ENCODE measurements at places on chromosomes 11 and 22.

DNA sequence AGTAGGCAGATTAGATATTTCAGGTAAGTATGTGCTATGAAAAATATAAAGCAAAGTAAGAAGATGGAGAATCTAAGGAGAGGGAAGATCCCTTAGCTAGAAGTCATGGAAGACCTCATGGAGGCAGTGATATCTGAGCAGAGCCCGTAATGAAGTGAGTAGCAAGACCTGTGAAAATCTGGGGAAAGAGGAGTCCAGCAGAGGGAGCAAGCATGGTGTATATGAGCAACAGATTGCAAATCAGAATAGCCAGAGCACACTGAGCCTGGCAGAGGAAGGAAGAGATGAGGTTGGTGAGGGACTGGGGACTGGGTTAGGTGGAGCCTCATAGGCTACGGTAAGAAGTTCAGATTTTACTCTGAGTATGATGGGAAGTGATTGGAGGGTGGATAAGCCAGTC lies 9.4 kb downstream of the LHFPL7 start:
- no peak for DNase-seq

- DNase-seq: no peak
Observed at GRCh38 chr11:57399221-57399620, 8.8 kb upstream of the PRG2 start.

- DNase-seq: peak; percentile 63
Observed at GRCh38 chr11:126440792-126441514, 85.5 kb downstream of the ST3GAL4 start.

- no peak for DNase-seq
Observed at GRCh38 chr22:50621356-50621880, 6.5 kb downstream of the ARSA start.

DNA sequence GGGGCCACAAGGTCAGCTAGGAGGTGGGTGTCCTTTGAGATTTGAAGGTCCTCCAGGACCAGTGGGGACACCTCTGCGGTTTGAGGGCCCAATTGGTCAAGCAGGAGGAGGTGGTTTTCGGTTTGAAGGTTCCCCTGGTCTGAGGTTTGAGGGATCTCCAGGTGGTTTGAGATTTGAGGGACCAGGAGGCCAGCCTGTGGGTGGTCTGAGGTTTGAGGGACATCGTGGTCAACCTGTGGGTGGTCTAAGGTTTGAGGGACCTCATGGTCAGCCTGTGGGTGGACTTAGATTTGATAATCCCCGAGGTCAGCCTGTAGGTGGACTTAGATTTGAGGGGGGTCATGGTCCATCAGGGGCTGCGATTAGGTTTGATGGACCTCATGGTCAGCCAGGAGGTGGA lies 11.8 kb downstream of the PCF11 start:
- no peak for DNase-seq

GRCh38 chr11:76267556-76267955 lies 61.3 kb upstream of the WNT11 start:
- peak; percentile 48 for DNase-seq

DNA sequence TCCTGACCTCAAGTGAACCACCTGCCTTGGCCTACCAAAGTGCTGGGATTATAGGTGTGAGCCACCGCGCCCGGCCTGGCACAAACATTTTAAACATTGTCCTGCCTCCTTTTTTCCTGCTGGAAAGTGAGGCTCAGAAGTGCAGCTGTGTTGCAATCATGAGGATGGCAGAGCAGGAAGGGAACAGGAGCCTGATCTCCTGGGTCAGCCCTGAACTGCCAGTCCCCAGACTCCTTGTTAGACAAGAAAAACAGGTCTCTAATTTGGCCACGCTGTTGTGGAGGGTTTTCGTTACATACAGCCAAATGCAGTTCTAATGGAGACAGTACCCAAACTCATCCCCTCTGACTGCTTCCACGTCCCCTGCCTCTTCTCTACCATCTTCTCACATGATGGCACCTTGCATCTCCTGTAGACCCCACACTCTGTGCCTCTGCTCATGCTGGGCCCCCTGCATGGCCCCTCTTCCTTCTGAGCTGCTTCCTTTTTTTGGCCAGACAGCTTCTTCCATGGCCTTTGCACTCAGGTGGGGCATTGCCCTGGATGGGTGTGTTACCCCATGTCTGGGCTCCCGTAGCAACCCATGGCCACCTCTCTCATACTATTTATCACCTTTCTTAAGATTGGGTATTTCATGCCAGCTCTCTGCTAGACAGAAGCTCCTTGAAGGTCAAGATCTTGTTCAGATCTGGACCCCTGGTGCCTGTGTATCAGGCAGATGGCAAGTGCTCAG lies 227.1 kb downstream of the CEP164 start:
- DNase-seq: no peak

- peak; percentile 33 for DNase-seq
Observed at GRCh38 chr22:20777420-20778177, 3.7 kb downstream of the SERPIND1 start.

DNA sequence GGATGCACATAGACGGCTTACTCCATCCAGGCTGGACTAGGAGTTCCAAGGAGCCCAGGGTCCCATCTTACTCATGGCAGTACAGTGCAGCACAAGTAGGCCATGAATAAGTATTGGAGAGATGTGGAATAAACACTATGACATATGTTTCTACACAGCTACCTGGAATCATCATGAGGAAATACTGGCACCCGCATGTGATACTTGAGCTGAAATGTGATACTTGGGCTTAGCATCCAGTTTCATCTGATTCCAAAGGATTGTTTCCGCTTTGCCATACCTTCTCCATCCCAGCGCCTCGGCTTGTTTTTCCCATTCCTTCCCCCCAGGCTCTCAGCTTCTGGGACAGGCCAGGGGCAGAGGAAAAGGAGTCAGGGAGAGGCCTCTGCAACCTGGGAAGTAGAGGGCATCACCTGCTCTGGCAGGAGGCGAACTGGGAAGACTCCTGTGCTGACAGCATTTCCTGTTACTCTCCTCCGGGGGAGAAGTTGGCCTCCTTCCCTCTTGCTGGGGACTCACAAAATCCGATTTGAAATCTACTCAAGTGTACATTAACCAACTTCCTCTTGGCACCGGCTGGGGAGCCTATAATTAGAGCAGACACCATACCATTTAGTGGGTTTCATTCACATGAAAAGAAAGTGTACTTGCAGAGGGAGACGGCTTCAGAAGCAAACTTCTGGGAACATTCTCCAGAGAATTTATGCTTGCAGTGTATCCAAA lies 187.8 kb downstream of the MIAT start:
- DNase-seq: no peak

- DNase-seq: no peak
Observed at GRCh38 chr11:61404103-61404502, 11.7 kb downstream of the TMEM216 start.

- DNase-seq: no peak
Observed at GRCh38 chr11:28877340-28877739, 769.2 kb downstream of the METTL15 start.

DNA sequence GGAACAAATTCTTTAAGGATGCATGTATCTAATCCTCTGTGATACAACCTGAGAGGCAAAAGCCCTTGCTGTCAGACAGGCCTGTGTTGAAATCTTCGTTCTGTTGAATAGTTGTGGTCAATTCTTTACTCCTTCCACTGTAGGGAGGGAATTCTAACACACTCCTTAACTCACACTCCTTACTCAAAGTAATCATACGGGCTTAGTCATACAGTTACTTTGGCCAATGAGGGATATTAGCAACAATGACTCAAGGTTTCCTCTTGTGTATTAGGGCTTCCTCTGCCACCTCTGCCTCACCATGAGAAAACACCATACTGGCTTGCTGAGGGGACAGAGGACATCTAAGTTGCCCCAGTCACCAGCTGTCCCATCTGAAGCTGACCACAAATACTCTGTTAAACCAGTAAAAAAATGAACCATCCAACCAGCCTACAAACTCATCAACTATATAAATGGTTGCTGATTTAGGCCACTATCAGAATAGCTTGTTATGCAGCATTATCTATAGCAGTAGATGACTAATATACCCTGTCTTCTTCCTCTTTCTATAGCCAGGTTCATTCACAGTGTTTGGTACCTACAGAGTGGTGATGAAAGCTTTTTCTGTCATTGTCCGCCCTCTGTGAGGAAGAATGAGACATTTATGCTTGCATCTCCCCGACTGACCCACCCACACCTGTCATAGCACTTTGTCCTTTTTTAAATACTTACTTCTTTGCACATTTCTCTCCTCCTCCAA lies 322.8 kb upstream of the SYN3 start:
- DNase-seq: peak; percentile 92

GRCh38 chr22:31302006-31302405 lies 9.7 kb upstream of the PIK3IP1 start:
- no peak for DNase-seq

DNA sequence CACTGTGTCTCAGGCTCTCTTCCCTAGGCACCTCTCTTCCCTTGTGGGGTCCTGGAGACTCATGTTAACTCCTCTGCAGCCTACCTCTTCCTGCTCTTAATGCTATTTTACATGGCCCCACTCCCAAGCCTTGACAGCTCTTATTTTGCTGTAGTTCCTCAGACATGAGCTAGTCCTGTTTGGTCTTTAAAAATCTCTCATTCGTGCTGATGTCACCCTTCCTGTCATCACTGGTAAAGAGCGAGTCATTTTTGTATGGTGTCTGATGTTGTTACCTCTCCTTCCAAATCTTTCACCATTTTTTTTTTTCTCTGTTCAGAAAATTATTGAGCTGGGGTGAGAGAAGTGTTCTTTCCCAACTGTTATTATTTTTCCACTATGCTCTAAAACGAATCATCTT lies 84.8 kb upstream of the ZBED5 start:
- DNase-seq: no peak

DNA sequence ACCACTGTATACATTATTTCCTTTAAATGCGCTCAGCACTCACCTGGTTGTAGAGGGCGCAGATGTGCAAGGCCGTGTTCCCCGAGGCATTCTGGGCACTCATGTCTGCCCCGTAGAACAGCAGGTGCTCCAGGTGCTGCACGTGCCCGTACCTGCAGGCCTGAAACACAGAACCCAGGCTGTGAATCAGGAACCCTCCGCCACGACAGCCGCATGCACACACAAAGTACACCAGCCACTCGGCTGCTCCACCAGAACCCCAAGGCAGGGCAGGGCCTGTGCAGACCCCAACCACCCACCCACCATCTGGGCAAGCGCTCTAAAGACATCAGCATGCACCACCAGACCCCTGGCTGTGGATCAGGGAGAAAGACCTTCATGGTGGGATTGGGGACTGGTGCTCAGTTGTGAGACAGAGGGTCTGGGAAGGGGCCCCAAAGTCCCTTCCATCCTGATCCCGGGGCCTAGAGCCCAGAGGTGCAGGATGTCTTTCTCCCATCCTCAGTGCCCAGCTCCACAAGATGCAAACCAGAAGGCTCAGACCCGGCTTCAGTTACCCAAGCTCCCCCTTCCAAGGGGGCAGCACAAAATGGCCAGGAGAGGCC lies 177.2 kb downstream of the SHANK2 start:
- no peak for DNase-seq

- no peak for DNase-seq
Observed at GRCh38 chr11:72721689-72722049, 30.5 kb downstream of the ARAP1 start.

DNA sequence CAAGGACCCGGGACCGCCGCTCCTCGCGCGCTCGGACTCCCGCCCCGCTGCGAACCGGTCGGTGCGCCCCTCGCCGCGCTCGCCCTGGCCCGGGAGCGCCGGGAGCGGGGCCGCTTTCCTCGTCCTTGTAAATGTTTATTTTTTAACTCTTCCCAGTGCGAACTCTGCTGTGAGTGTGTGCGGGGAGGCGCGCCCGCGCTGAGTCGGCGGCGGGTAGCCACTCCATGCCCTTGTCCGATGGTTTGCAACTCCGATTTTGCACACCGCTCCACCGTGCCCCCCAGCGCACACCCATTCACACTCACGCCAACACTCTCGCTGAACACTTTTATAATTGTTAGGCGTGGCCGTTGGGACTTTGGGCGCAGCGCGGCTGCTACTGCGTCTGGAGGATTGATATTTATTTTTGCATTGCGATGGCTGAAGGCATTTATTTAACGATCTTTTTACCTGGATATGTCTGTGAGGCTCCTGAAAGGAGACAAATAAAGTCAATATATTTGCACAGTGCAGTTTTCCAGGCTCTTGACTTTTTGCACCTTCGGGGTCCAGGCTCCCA lies 1.0 kb downstream of the C11orf96 start:
- no peak for DNase-seq

DNA sequence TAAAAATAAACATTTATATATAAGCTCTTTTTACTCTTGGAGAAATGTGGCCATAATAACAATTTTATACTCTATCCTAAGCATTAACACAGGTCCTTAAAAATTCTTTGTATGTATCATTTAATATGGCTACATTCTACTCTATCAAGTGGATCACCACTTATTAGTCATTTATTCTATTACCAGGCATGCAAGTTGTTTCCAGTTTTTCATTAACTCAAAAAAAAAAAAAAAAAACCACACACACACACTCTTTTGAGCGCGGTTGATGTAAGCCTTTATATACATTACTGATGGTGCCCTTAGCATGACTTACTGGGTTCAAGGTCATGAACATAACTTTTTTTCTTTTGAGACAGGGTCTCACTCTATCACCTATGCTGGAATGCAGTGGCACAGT lies 47.1 kb upstream of the MICAL2 start:
- DNase-seq: no peak

DNA sequence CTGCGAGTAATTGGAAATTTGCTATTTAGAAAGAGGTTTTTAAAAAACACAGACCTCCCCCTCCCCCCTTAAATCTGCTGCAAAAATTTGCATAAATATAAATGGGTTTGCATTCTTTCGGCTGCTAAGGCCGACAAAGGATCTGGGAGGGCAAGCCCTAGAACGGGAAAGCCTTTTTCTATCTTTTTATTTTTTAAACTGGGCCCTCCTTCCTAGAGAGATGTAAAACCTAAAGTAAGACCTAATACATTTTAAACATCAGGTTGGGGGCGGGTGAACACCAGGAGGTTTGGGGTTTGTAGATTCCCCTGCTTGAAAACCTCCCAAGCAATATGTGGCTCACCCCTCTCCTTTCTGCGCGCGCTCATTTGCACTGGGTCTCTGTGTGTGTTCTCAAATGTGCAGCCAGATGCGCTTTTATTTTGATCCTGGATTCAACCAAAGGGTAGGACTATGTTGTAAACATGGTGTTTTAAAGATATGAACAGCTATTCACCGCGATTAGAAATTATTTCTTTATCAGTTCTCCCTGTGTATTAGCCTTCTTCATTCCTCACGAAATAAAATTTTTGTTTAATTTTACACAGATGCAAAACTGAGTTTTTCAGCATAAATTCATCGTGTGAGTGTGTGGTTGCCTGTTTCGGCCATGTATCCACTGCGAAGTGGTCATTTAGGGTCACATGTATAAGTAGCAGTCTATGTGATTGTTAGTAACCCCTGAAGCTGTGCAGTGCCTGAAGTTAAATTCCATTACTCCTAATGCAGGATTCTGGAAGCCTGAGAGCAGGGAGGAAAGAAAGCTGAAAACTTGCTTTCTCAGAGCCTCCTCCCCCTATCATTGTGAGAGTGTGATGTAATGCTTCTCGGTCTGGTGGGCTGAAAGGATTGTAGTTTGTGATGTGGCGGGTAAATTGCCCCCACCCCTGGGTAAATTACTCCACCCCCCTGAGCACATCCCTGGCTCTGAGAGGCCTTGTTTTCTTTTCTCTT lies 988 bp downstream of the TNRC6B start:
- DNase-seq: peak; percentile 55

GRCh38 chr11:76567261-76567660 lies 103.3 kb downstream of the LRRC32 start:
- DNase-seq: no peak

- no peak for DNase-seq
Observed at GRCh38 chr11:70680781-70681281, 282.5 kb downstream of the CTTN start.

All from AG10803 (cell line).